ENCODE measurements at places on chromosomes 1 and 21. TPM values are rescaled to one million over a fixed set of nuclear protein-coding genes. Genes with fewer than 3 reads are reported as not detected.

DNA sequence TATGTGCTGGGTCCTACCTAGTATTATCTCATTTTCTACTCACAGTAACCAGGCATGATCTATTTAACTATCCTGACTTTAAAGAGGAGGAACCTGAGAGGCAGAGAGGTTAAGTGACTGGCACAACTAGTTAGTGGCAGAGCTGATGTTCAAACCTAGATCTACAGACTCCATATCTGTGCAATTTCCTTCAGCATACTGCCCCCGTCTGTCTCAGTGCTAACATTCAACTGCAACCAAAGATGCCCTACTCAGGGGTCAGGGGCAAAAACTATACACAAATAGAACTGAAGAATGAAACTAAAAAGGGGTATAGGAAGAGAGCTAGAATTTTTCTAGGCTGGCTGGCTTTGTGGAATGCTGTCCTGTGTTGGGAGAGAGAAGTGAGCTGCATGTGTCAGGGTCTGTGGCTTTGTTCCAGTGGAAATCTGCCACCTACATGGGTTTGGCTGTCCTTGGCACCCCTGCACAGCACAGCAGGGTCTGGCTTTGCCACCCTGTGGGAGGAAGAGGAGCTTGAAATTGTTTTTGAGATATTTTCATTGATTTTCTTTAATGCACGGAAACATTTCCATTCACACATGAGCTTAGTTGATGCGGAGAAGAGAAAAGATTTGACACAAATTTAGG, 368.5 kb downstream of the RPS6KC1 start:
- no peak for DNase-seq

- no peak for DNase-seq
Observed at GRCh38 chr1:110915804-110916203, 42.9 kb downstream of the CD53 start.

GRCh38 chr1:231763456-231763855, 136.9 kb downstream of the DISC1 start:
- DNase-seq: no peak

DNA sequence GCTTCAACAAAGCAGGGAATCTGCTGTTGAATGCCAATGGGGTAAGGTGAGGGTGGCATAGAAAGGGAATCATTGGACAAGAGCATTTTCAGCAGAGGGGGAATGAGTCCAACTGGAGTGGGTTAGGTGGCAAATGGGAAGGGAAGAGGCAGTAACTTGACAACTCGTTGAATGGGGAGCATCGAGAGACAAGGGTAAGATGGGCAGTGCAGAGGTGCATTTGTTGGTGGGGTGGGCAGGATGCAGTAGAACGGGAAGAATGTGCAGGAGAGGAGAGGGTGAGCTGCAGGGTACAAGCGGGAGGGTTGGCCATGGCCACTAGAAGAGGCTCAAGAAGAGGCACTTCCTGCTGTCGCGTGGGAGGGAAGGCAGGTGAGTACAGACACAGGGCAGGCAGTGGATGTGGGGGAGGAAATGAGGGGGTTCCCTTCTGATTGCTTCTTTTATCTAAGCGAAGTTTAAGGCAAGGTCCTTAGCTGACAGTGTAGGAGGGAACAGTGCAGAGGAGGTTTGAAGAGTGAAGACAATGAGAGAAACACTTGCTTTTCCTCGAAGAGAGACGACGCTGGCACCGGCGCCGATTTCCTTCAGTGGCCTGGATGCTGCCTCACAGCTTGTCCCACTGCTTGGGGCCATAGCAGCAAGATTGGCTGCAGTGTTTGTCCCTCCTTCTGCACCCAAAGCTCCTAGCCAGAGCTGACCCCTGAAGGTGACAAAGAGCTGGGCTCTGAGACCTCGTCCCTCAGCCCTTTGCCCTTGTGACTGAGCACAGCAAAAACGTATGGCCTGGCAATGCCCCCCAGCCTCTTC, 3.2 kb upstream of the IKBKE start:
- no peak for DNase-seq

GRCh38 chr1:59128784-59129227, 168.1 kb upstream of the FGGY start:
- no peak for DNase-seq

DNA sequence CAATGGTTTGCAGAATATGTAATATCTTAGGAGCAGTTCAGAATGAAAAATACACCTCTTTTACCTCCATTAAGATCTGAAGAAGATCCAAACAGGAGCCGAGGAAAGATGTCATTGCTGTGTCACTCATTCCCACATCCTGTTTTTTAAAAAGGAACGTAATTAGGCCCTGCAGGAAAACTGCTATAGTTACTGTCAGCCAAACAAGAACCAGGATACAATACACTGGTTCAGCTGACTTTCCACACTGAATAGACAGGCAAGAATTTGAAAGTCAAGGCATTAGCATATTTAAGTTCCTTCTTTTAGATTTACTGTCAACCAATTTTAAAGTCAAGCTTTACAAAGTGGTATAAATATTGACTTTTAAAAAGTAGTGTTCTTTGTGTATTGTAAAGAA, 63.8 kb downstream of the IARS2 start:
- no peak for DNase-seq

Gene IL22RA1
- total RNA-seq: 1.2 TPM

Gene GLIS1
- total RNA-seq: 0.21 TPM

Gene C8B
- not detected for total RNA-seq

Gene OPN3
- 15.4 TPM for total RNA-seq

Data from tongue (tissue), 3 donors.